ENCODE measurements at places on chromosomes 7 and 10.

DNA sequence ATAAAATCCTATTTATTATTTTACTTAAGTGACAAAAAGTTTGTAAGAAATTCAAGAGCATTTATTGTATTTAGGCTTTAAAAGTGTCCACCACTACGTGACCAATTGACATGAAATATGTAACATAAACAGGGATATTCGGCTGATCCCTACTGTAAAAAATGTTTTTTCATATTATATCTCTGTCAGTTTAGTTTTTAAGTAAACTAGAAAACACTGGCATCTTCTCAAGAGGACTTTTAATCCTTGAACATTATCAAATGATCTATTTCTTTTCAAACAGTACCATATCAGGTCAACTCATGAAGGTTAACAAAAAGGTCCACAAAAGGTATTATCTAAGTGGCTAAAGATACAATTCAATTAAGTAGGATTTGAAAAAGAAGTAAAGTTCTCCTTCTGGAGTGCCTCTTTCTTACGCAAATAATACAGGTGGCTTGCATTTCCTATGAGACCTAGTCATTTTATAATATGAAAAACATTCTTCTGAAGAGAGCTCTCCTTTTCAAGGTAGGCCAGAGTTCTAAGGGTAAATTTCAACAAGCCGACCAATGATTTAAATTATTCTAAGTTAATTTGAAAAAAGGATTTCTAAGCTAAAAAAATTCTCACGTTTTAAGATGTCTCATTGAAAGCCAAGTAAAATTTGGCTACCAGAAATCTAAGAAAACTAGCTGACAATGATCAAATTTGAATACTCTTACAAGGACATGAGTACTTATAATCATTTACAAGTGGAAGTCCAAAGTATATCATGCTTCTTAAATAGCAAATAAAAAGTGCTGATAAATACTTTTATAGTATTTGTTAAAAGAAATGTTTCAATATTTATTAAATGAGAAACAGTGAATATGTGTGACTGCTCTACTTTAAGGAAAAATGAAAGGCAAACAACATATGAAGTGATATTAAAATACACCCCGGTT lies 133.5 kb downstream of the NRBF2 start:
- DNase-seq: no peak

DNA sequence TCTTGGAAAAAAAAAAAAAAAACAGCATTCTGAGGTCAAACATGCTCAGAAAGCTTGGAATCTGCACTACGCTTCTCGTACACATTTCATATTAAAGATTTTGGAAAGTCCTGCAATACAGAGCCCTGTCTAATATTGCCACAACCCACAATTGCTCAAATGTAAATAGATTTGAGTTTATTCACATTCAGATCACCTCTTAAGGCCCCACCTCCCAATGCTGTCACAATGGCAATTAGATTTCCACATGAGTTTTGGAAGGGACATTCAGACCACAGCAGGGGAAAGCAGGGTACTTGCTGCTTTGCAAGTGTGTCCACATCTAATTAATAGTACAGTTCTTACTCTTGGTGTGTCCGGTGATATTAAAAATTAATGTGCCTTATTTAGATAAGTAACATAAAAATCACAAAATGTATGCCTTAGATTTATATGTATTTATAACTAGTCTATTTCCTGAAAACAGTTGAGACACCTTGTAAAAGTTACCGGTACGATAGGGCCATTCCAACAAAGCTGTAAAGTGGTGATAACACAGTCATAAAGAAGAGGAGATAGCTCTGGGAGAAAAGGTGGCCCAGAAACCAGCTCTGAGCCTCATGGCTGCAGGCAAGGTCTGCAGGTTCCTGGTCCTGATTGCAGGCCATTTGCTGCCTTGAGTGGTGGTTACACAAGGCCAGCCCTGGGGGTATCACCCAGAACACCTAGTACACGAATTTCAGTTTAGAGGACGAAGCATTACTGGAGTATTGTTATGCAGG lies 27.9 kb downstream of the EGFR start:
- DNase-seq: no peak

GRCh38 chr10:111075577-111076185 lies 1.1 kb upstream of the ADRA2A start:
- DNase-seq: no peak

DNA sequence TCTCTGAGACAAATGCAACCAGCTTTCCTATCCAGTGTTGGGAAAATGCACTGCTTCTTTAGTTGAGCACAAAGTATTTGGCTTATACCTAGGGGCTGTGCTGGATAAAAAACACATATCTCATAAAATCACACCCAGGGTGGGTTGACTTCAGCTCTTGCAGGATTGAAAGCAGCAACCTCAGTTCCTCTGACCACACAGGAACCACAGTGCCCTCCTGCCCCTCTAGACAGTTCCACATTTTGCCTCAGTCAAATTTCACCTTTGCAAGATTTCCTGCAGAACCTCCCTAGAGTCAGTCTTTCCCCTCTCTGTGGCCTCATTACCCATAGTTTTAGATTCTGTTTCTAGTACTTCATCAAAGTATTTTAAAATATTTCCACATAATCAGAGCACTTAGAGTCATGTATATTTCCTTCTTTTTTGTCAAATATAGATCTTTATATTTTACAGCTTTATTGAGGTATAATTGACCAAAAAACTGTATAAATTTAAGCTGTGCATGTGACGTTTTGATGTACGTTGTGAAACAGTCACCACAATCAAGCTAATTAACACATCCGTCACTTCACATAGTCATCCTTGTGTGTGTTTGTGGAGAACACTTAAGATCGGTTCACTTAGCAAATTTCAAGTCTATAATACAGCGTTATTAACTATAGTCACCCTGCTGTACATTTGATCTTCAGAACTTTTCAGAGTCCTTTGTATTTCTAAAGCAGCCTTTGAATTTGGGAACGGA lies 37.0 kb upstream of the EGR2 start:
- no peak for DNase-seq

GRCh38 chr10:74491014-74491413 lies 335.4 kb upstream of the KAT6B start:
- DNase-seq: no peak

DNA sequence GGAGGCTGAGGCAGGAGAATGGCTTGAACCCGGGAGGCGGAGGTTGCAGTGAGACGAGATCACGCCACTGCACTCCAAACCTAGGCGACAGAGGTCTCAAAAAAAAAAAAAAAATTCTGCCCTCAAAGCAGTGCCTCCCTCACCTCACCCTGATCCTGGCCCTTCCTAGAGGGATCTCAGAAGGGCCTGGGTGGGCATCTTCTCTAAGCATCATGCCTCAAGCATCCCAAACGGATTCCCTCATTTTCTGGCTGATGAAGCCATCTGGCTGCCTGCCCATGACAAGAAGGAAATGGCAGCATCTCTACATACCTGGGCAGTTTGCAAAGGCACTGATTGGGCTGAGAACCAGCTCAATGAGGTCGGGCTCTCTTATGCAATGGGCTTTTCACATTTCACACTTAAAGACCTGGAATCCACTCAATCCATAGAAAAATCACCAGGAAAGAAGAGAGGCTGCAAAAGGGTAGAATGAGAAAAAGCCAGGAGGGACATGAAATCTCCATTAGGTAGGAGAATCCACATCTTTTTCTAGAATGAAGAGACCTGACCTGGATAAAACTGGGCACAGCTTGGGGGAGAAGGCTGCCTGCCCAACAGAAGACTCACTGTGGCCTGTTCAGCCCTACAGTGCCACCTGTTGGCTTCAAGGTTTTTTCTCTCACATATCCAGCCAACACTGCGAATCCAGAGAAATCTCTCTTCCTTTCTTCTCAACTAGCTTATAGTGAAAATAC lies 48.1 kb downstream of the PDLIM1 start:
- DNase-seq: no peak

DNA sequence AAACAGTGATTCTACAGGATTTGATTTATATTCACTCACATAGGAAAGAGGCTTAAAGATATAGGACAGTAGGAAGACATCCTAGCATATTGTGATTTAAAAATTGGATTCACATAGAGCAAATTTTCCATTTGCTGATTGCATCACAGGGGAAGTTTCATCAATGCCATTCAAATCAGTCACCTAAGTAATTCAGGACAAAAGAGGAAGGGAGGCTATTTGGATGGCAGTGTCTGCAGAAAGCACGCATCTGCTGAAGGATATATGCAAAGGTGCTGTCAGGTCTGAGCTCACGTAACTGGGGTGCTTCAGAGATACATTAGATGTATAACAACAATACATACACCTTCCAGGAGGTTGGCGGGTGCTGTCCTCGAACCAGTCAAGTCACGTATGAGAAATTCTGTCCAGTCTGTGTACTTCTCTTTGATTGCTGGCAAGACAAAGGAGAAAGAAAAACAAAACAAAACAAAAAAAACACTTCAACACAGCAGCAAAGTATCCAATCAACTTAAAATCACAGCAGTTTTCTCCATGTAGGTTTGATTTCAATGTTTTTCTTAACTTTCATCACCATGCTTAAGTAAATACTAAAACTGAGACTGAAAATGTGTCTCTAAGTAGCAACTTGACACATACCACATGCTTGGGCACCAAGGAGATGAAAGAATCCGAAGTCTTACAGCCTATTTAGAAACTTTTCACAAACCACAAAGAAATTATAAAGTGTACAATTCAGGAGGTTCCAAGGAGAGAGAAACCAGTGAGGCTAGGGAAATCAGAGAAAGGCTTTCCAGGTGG lies 125.1 kb downstream of the SFMBT2 start:
- DNase-seq: no peak
